Activated CD8-positive, alpha-beta T cell treated with anti-CD3 and anti-CD28 coated beads for 36 hours (primary cell): ENCODE measurements at places on chromosomes 5 and 9.

- peaks cover 17% of the 10 kb centered on the region for H3K4me1 ChIP-seq
- no peak overlapping the region for H3K4me3 ChIP-seq
- H3K36me3 ChIP-seq, result peaks cover 6% of the 10 kb centered on the region
- no peaks in the 10 kb centered on the region for H3K27me3 ChIP-seq
- DNase-seq, result no peak
- no peak overlapping the region for H3K27ac ChIP-seq
Observed at GRCh38 chr9:7760014-7760415, 39.6 kb downstream of the DMAC1 start.

- DNase-seq, result no peak
- no peak overlapping the region for H3K4me3 ChIP-seq
- H3K36me3 ChIP-seq, result no peaks in the 10 kb centered on the region
Observed at GRCh38 chr5:64040490-64040889, 78.2 kb upstream of the HTR1A start.

DNA sequence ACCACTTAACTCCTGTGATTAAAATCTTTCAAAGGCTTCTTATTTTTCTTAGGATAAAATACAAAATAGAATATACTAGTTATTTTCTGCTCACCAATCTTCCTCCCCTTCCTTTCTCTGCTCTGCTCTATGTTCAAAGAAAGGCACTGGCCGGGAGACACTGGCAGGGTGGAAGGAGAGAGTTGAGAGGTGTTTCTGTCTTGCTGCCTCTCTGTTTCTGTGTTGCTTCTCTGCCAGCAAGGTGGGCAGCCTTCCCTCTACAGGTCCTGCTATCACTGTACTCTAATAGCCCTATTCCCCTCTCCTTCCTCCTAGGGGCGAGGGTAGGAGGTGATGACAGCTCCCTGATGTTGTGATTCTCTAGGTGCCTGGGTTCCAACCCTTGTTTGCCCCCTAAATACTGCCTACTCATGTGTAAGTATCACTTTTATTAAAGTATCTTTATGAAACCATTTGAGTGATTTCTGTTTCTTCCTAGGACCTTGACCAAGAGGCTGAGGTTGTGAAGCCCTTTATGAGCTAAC, 515.1 kb downstream of the TLE4 start:
- no peaks in the 10 kb centered on the region for H3K27me3 ChIP-seq
- H3K27ac ChIP-seq, result peak overlapping the region; percentile 84
- no peaks in the 10 kb centered on the region for H3K36me3 ChIP-seq

DNA sequence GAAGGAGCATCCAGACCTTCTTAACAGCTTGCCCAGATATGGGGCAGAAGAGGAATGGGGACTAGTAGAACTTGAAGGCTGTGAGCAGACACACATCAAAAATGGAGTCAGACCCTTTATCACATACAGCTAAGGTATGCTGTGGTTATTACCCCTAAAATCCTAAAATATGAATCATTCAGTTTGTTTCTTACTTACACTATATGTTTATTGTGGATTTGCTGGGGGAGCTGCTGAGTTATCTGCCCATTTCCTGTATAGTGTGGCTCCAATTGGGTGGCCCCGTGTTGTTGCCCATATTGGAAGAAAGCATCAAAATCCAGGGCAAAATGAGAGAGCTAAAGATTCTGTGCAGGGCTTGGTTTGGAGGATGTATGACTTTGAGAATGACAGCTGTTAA, 56.9 kb downstream of the AP3S1 start:
- no peak for DNase-seq
- no peaks in the 10 kb centered on the region for H3K27me3 ChIP-seq
- H3K36me3 ChIP-seq, result peaks cover 18% of the 10 kb centered on the region
- no peak overlapping the region for H3K27ac ChIP-seq

GRCh38 chr5:62315376-62316175, 9.6 kb downstream of the KIF2A start:
- no peaks in the 10 kb centered on the region for H3K27me3 ChIP-seq
- peaks cover 64% of the 10 kb centered on the region for H3K36me3 ChIP-seq
- DNase-seq, result no peak
- H3K4me1 ChIP-seq, result peaks cover 79% of the 10 kb centered on the region

DNA sequence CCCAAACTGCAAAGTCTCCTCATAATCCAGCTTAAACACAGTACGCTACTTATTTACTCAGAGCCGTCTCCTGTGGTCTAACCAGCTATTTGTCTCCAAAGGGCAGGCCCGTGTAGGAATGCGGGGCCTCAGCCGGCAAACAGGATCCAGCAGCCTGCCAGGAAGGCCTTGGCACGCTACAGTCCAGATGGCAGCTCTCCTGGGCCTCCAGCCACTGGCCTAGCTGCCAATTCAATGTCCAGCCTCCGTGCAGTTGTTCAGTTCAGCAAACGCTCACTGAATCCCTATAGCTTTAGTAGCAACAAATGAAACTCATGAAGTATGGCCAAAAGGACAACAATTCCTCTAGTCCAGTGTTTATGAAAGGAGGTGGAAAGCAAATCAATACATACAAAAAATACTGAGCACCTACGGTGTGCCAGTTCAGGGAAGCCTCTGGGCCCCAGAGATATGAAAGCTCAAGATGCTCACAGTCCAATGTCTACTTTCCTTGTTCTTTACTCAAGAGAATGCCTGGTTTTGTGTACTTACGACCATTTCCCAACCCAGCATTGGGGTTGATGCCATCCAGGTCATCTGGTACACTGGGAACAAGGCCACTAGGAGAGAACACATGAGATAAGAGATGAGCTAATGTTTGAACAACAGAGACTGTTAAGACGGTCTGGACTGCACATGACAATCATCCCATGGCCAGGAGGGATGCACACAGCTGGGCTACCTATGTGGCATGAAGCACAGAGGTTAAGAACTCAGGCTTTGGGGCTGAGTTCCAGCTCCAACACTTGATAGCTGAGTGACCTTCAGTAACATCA, 8.3 kb downstream of the CDK5RAP2 start:
- no peak overlapping the region for H3K4me3 ChIP-seq
- H3K27me3 ChIP-seq, result no peaks in the 10 kb centered on the region
- peaks cover 20% of the 10 kb centered on the region for H3K4me1 ChIP-seq
- DNase-seq, result no peak

GRCh38 chr5:55601204-55601618, 66.4 kb upstream of the PLPP1 start:
- no peaks in the 10 kb centered on the region for H3K36me3 ChIP-seq
- no peak for DNase-seq
- H3K27ac ChIP-seq, result peak overlapping the region; percentile 47
- peaks cover 41% of the 10 kb centered on the region for H3K4me1 ChIP-seq
- no peaks in the 10 kb centered on the region for H3K27me3 ChIP-seq

- no peak overlapping the region for H3K4me3 ChIP-seq
- no peak for DNase-seq
- peaks cover 71% of the 10 kb centered on the region for H3K36me3 ChIP-seq
- H3K27me3 ChIP-seq, result no peaks in the 10 kb centered on the region
Observed at GRCh38 chr5:141313711-141314110, 6.9 kb downstream of the TAF7 start.

DNA sequence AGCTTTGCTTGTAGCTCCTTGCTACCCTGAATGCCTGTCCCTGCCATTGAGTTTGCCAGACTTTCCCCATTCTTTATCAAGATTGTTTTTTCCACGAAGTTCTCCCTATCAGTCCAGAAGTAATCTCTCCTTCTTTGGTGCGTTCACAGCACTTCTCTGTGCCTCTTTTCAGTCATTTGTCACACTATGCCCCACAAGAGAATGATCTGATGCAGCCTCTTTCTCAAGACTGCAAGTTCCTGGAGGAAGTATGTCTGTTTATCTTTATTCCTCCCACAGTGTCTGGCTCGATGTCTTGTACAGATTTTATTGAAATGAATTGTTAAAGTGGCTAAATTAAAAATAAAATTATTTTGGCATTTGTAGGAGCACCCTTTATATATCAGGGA, 99.3 kb downstream of the CCDC192 start:
- no peak overlapping the region for H3K4me3 ChIP-seq
- no peak for DNase-seq
- no peaks in the 10 kb centered on the region for H3K36me3 ChIP-seq
- H3K27me3 ChIP-seq, result peaks cover 3% of the 10 kb centered on the region
- no peak overlapping the region for H3K27ac ChIP-seq
- H3K4me1 ChIP-seq, result no peaks in the 10 kb centered on the region

- H3K27me3 ChIP-seq, result peaks cover 6% of the 10 kb centered on the region
- no peak overlapping the region for H3K27ac ChIP-seq
- no peak overlapping the region for H3K4me3 ChIP-seq
- peaks cover 16% of the 10 kb centered on the region for H3K4me1 ChIP-seq
Observed at GRCh38 chr9:90814355-90814754, 12.7 kb downstream of the SYK start.
